ENCODE measurements at places on chromosomes 2 and 18. TPM values are rescaled to one million over a fixed set of nuclear protein-coding genes. Genes with fewer than 3 reads are reported as not detected.

The SIX2 gene
- total RNA-seq = not detected

The CXCR2 gene
- 0.83 TPM for total RNA-seq

The L3MBTL4 gene
- 2.0 TPM for total RNA-seq

The SLC5A7 gene
- not detected for total RNA-seq

The ASXL3 gene
- 0.35 TPM for total RNA-seq

The VWA3B gene
- total RNA-seq = not detected

The ANKRD29 gene
- 2.1 TPM for total RNA-seq

- no peak for DNase-seq
- H3K27ac ChIP-seq = no peak overlapping the region
- H3K27me3 ChIP-seq = no peaks in the 10 kb centered on the region
- peaks cover 10% of the 10 kb centered on the region for H3K36me3 ChIP-seq
- no peak overlapping the region for H3K4me3 ChIP-seq
Measured at GRCh38 chr2:216519154-216519762, 20.6 kb downstream of the RPL37A start.

DNA sequence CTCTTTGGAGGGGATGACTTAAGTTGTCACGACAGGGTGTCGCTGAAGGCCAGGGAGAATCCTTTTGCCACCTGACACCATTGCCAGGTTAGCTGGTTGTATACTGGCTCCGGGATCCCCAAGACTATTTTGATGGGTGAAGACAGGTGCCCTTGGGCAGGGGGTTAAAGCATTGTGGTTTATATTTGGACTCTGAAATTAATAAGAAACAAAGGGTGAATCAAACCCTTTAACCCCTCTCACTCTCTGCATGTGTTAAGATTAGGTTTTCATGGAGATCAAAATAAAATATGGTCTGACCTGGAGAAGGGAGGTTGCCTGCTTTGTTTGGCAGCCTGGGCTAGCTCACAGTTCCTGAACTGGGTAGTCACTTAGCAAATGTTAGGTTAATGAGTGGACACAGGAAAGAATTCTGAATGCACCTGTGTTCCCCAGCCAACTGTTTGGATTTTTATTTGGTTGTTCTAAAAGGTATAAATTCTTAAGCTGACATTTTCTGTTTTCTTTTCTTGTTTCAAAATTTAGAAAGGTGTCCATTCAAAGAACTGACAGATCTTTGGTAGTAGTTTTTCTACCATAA, 301.7 kb downstream of the KCNS3 start:
- H3K27ac ChIP-seq = no peak overlapping the region
- no peak overlapping the region for H3K4me3 ChIP-seq
- no peaks in the 10 kb centered on the region for H3K27me3 ChIP-seq

DNA sequence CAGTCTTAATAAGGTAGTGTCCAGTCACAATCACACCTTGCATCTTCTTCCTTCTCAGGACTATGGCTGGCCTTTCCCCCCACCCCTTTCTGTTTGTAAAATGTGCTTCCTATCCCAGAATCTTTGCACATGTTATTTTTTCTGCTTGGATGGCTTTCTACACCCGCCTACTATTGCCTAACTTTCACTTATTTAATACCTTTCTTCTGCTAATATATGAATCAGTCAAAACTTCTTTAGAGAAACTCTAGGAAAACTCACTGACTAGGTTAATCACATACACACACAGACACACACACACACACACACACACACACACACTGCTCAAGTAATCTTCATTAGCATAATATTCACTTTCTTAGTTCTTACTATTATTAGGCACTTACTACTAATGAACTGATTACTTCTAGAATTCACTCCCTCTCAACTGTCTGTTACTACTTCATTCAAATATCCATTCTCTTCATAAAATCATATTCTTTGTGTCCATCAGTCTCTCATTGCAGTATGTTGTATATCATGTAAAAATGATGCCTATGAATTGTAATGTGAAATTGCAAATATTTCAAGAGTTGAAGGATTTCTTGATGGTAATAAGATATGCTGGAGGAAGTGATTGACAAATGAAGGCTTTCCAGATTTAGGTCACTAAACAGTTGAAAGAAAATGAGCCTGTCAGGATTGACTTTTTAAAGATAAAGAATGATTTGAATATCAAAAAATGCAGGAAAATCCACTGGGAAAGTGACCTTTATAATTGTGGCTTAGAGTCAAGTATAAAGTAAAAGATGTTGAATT, 51.2 kb downstream of the CLIP4 start:
- no peaks in the 10 kb centered on the region for H3K36me3 ChIP-seq
- DNase-seq = no peak
- H3K4me3 ChIP-seq = no peak overlapping the region
- H3K4me1 ChIP-seq = no peaks in the 10 kb centered on the region

DNA sequence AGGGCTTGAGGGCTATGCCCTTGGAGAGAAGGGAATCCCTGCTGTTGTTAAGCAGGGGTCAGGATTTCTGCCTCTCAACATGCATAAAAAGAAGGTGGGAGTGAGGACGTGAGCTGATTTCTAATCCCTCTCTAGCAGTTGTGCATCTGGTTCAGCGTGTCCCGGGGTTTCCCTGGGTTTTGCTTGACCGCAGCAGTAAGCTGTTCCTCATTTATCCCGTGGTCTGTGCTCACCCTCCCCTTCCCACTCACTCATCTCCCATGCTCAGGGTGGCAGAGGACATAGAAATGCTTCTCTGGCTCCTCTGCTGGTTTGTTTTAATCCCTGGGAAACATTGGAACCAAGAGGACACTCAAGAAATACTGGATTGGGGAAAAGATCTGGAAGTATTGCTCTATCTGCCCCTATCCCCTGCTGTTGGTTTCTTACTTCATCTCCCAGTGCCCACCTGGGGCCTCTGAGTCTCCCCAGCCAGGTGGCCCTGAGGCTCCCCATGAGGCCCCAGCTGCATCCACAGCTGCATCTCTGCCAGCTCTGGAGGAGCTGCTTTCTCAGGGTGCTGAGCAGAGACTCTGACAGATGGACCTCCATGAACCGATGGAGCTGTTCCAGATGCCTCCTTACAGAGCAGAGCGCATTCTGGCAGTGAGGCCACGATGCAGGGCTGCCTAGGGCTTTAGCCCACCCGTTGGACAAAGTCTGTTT, 36.1 kb downstream of the TET3 start:
- H3K4me1 ChIP-seq = peaks cover 4% of the 10 kb centered on the region
- H3K27ac ChIP-seq = no peak overlapping the region
- no peak for DNase-seq
- H3K27me3 ChIP-seq = no peaks in the 10 kb centered on the region
- H3K4me3 ChIP-seq = no peak overlapping the region

- no peak overlapping the region for H3K4me3 ChIP-seq
- H3K4me1 ChIP-seq = no peaks in the 10 kb centered on the region
- DNase-seq = no peak
- H3K36me3 ChIP-seq = peaks cover 96% of the 10 kb centered on the region
- H3K27ac ChIP-seq = no peak overlapping the region
Measured at GRCh38 chr2:241344925-241345651, 11.0 kb upstream of the FARP2 start.

DNA sequence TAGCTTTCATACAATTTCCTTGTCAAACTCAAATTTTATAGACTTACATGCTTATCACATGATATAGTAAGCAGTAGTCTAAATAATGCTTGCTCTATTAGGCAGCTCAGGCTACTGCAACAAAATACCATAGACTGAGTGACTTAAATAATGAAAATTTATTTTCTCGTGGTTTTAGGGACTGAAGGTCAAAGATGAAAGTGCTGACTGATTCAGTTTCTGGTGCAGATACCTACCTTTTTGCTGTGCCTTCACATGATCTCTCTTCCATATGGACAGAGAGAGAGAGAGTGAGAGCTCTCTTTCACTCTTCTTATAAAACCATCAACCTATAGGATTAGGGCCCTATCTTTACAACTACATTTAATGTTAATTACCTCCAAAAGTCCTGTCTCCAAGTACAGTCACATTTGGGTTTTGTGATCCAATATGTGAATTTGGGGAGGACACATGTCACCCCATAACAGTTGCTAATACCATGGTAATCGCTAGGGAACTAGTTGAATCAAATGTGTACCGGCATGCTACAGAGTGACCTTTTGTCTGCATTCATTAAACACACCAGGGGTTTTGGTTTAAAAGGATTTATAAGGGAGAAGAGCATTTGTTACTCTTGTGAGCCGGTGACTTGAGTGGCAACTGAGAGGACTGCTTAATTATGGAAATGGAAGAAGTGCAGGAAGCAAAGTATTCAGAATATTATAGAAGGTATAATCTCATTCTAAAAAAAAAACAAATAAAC, 723.4 kb upstream of the LRRTM4 start:
- H3K27ac ChIP-seq = no peak overlapping the region
- peaks cover 14% of the 10 kb centered on the region for H3K36me3 ChIP-seq
- no peaks in the 10 kb centered on the region for H3K4me1 ChIP-seq
- H3K4me3 ChIP-seq = no peak overlapping the region
- DNase-seq = no peak
- no peaks in the 10 kb centered on the region for H3K27me3 ChIP-seq

GRCh38 chr18:42545825-42546224, 569.7 kb downstream of the RIT2 start:
- no peaks in the 10 kb centered on the region for H3K4me1 ChIP-seq
- H3K4me3 ChIP-seq = no peak overlapping the region
- H3K36me3 ChIP-seq = peaks cover 11% of the 10 kb centered on the region
- no peak overlapping the region for H3K27ac ChIP-seq
- DNase-seq = no peak

DNA sequence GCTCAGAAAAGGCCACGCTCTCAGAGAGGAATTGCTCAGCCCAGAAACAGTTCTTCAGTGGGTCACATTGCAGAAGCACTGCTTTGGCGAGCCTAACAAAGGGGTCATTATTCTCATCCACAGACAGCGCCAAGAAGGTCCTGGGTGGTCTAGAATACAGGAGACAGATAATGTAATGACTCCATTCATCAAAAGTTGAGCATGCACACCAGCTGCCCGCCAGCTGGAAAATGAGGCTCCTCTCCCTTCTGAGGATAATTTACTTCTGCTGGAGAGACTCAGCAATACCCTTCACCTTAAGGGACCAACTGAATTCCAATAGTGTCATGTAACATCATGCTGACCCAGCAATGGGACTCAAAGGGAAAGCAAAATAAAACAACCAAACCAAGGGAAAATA, 79.9 kb downstream of the TRIB2 start:
- H3K27ac ChIP-seq = no peak overlapping the region
- DNase-seq = no peak
- H3K4me3 ChIP-seq = no peak overlapping the region
- H3K4me1 ChIP-seq = no peaks in the 10 kb centered on the region
- no peaks in the 10 kb centered on the region for H3K36me3 ChIP-seq
- no peaks in the 10 kb centered on the region for H3K27me3 ChIP-seq

DNA sequence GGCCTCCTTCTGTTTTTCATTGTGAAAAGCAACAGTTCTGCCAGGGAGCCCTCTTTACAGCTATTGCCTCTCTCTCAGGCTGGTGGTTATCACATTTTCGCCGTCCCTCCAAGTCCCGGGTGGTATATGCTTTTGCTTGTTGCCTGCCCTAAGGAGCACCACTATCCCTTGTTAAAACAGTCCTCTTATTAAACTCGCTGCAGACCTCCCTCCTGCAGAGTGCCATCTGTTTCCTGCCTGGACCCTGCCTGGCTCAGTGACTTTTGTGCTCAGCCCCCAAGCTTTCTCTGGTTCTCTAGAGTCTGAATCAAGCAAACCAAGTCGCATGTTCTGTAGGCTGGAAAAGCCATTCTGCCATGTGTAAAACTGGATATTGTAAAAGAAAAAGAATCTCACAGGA, 72.1 kb upstream of the FHL2 start:
- H3K27me3 ChIP-seq = no peaks in the 10 kb centered on the region
- no peak overlapping the region for H3K27ac ChIP-seq
- DNase-seq = no peak

DNA sequence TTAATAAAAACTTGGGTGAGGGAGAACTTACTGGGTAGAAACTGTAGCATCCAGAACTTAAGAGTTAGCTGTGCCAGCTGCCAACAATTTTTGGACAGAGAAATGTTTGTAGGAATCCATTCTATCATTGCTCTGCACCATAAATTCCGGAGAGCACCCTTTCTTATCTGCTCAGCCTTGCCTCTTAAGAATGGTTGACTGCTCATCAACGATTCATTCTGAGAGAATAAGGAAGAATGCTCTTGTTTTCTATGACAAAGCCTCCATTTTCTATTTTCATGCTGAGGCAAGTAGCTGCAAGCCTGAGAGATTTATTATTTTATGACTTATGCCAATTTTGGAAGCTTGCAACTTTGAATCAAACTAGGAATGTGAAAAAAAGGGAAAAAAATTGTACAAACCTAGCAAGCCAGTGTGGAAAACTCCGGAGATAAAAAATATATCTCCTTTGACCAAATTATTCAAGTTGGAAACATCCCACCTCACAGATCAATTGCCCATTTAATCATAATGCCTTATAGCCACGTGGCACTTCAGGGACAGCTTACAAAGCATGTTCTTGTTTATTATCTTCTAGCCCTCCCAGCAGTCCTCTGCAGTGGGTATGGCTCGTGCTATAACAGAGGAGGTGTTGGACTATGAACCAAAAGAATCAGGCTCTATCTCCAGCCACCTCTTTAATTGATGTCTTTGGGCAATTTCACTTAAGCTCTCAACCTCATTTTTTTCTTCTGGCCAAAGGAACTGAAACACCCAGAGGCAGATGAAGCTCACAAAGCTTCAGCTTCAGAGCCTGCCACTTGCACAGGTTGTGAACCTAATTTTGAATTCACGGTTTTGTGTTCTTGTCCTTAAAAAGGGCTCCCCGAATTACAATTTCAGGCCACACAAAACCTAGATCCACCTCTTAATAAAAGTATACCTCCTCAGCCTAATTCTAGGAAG, 40.9 kb upstream of the ATL2 start:
- H3K27ac ChIP-seq = no peak overlapping the region
- H3K4me3 ChIP-seq = no peak overlapping the region
- H3K27me3 ChIP-seq = no peaks in the 10 kb centered on the region
- DNase-seq = no peak

DNA sequence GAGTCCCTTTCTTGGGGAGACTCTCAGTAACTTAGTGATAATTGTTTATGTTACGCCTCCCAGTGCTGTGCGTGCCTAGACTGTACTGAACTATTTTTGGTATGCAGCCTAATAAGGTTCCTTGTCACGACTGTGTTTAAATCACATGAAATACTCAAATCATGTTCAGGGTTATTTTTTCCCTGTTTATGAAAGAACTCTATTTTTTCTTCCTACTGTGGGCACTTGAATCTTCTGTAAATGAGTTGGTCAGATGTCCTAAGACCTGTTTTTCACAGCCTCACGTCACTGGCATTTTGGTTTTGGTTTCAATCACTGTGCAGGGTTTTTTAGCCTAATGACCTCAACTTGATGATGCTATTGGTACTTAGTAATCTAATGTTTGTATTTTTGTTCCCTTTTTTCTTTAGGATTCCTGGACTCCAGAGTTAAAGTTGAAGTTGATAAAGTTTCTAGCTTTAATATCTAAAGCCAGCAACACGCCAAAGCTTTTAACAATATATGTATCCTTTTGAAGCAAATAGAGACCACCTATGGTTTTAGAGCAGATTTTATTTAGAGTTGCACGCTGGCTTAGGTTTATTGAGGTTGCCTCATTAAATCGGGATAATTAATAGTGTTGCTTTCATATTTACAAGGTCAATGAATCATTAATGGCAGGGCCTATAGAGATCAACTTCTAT, 24.0 kb downstream of the ARMC9 start:
- no peak for DNase-seq
- H3K4me1 ChIP-seq = no peaks in the 10 kb centered on the region
- no peaks in the 10 kb centered on the region for H3K27me3 ChIP-seq
- H3K27ac ChIP-seq = no peak overlapping the region

GRCh38 chr2:166727095-166727494, 161.2 kb upstream of the XIRP2 start:
- no peak for DNase-seq
- no peak overlapping the region for H3K4me3 ChIP-seq
- no peaks in the 10 kb centered on the region for H3K27me3 ChIP-seq
- no peaks in the 10 kb centered on the region for H3K4me1 ChIP-seq
- H3K36me3 ChIP-seq = peaks cover 4% of the 10 kb centered on the region

Data from H9 (cell line).